Kidney capillary endothelial cell (primary cell): ENCODE measurements at places on chromosomes 4 and X.

- DNase-seq = no peak
Observed at GRCh38 chr4:75605928-75606327, 24.4 kb downstream of the CDKL2 start.

- DNase-seq = no peak
Observed at GRCh38 chr4:142846729-142847596, 862 bp upstream of the INPP4B start.

GRCh38 chr4:54657185-54657550, 589 bp upstream of the KIT start:
- DNase-seq = no peak

DNA sequence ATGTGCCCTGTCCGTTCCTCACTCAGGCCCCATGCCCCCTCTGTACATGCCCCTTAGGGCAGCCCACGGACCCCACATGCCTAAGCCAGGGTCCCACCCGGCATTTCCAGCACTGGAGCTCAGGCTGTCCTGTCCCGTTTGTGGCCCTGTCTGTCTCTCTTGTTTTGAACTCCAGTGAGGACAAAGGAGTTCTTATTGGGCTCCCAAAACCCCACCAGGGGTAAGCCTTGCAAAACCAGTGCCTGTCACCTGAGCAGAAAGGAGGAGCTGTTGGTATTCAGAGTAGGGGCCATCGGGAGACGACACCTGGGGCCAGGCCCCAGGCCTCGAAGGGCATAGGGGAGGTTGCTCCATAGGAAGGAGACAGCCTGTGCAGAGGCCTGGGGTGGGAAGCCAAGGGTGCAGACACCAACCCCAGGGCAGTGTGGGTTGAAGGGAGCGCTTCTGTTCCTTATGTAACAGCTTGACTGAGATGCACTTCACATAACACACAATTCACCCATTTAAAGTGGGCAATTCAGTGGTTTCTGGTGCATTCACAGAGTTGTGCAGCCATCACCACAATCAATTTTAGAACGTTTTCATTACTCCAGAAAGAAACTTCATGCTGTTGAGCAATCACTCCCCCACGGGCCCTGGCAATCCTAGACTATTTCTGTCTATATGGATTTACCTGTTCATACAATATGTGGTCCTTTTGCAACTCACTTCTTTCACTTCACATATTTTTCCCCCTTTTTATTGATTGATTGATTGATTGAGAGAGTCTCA, 31.7 kb downstream of the MAN2B2 start:
- no peak for DNase-seq

- peak; percentile 73 for DNase-seq
Observed at GRCh38 chr4:107689912-107690587, 30.0 kb downstream of the PAPSS1 start.

DNA sequence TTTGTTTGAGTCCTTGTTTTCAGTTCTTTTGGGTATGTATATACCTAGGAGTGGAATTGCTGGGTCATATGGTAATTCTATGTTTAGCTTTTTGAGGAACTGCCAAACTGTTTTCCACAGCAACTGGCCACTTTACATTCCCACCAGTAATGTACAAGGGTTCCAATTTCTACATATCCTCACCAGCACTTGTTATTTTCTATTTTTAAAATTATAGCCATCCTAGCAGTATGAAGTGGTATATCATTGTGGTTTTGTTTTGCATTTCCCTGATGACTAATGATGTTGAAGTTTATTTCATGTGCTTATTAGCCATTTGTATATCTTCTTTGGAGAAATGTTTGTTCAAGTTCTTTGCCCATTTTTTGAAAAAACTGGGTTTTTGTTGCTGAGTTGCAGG, 39.6 kb downstream of the TMEM164 start:
- DNase-seq = no peak

GRCh38 chr4:176333076-176333475, 13.3 kb downstream of the SPCS3 start:
- no peak for DNase-seq
